Pulmonary artery endothelial cell (primary cell): ENCODE measurements at places on chromosomes 16 and 17.

DNA sequence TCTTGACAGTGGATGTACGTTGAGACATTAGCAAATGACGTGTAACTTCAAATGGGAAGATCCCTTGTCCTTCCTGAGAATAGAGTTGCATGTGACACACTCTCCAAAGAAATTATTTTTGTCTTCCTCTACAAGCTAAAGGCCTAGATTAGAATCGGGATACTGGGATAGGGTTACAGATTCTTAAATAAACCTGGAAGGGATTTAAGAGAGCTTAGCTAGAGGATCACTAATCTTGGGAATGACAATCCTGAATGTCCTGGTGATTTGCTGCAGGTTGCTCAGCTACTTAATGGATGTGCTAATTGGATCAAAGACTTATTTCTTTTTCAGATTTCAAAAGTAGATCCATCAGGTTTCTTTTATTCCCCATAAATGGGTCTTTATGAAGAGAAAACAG, 101.9 kb downstream of the KCNJ2 start:
- no peak for DNase-seq

GRCh38 chr16:17351441-17352035, 119.2 kb downstream of the XYLT1 start:
- no peak for DNase-seq

GRCh38 chr16:56281249-56281805, 90.0 kb downstream of the GNAO1 start:
- DNase-seq, result no peak

- no peak for DNase-seq
Observed at GRCh38 chr17:57288040-57288772, 31.9 kb downstream of the MSI2 start.

DNA sequence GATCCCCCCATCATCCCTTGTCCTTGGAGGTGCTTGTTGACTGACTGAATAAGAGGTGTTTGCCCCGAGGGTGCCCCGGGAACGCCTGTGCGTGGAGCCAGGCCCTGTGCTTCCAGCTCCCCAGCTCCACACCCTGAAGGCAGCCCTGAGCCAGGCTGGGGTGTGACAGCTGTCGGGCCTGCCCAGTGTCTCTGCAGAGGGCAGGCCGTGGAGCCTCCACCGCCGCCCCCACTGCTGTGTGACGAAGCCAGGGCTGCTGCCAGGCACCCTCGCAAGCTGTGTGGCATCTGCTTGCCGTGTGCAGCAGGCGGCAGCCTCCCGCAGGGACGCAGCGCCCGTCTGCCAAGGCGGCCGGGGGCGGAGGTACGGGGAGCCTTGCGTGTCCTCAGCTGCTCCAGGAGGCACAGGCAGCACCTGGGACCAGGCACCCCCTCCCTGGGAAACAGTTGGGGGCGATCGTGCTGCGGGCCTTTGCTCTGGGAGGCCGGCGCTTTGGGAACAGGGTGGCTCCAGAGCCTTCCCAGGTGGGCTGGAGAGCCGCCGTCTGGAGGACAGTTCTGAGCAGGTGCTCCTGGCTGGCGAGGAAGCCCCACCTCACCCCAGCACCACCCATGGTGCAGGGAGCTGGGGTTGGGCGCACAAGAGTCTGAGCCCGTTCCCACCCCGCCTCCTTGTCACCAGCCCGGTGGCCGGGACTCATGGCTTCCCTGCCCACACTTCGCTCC, 26.6 kb downstream of the GSE1 start:
- no peak for DNase-seq

DNA sequence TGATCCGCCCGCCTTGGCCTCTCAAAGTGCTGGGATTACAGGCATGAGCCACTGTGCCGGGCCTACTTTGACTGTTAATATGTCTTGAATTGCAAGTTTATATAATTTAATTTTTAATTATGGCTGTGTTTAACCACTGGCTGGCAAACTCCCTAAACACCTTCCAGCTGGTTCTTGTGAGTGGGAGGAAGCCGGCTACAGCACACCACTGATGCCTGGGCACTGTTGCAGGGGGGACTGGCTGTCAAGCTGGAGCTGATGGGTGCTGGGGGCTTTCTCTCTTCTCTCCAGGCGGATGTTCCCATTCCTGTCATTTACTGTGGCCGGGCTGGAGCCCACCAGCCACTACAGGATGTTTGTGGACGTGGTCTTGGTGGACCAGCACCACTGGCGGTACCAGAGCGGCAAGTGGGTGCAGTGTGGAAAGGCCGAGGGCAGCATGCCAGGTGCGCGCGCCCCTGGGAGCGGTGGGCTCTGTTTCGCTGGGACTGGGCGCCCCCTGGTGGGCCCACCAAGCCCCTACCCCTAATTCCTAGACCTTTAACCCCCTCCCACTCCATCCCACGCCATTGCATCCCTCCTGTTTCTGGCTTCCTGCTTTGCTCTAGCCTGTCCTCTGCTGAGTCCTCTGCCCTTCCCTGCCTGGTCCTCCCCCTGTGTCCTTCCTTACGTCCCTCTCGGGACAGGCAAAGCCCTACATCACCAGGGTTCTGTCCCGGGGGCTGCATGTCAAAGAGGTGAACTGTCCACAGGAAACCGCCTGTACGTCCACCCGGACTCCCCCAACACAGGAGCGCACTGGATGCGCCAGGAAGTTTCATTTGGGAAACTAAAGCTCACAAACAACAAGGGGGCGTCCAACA, 9.5 kb downstream of the TBX21 start:
- DNase-seq, result no peak

DNA sequence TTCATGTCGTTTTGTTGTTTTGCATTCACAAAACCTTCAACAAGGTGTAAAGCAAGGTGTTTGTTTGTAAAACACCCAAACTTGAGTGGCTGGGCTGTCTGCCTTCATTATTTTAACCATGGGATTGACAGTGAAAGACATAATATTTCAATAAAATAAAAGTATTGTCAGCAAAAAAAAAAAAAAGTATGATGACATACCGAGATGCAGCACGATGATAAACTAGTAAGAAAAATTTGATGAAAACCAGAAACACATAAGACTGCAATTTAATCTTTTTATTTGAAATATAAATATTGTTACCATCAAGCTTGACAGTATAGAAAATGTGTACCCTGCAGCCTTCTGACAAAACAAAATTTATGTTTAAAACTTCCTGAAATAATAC, 419.3 kb upstream of the DYNLRB2 start:
- no peak for DNase-seq

GRCh38 chr16:381012-381788, 578 bp downstream of the PGAP6 start:
- no peak for DNase-seq

DNA sequence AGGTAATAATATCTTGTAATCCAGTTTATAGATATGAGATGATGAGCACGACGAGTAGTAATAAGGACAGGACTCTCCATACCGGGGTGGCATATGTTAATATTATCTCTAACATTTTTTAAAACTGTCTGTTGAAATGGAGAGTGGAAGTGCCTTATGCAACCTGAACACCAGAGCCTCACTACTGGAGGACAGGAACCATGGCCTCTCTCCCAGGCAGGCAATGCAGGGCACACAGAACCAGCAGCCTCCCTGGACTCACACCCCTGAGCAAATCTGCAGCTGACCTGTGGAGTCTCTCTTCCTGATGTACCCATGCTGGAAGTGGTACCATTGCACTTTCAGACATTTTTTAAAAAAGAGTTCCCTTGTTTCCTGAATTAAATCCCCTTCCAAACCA, 55.2 kb upstream of the ERN1 start:
- no peak for DNase-seq

DNA sequence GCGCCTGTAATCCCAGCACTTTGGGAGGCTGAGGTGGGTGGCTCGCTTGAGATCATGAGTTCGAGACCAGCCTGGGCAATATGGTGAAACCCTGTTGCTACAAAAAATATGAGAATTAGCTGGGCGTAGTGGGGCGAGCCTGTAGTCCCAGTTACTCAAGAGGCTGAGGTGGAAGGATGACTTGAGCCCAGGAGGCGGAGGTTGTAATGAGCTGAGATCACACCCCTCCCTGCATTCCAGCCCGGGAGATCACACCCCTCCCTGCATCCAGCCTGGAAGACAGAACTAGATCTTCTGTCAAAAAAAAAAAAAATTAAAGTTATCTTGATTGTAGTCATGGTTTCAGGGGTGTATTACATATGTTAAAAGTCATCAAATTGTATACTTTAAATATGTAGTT, 26.8 kb upstream of the GLG1 start:
- no peak for DNase-seq

DNA sequence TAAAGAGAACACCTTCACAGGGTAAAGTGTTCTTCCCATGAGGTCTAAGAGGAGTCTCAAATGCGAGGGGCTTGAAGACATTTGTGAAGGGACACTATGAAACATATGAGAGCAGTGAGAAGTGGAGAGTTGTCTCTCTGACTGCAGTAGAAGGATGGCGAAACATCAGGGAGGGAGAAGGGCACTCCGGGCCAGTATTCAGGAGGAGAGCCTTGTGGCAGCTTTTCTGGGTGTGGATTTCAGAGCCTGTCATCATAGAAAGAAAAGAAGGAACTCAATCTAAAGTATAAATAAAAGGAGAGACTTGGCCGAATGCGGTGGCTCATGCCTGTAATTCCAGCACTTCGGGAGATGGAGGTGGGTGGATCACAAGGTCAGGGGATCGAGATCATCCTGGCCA, 117.2 kb downstream of the RBFOX1 start:
- DNase-seq, result no peak

DNA sequence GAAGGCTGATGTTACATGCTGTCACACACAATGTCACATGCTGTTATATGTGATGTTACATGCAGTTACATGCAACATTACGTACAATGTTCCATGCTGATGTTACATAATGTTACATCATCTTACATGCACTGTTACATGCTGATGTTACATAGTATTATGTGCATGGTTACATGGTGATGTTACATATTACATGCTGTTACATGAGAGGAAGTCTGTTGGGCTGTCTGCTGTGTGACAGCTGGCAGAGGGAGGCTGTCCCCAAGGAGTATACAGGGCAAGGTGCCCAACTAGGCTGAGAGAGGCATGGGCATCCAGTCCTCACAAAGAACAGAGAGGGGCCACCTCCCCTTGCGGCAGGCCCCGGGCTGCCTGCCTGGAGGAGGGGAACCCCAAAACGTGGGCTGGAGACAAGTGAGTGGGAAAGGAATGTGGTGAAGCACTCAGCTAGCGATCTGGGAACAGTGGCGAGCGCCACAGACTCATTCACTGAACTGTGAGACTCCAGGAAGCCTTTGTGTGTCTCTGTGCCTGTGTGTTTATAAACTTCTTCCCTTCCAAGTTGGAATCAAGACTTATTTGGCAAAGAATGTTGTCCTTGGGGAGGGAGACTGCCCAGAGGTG, 30.6 kb downstream of the TMEM92 start:
- no peak for DNase-seq

DNA sequence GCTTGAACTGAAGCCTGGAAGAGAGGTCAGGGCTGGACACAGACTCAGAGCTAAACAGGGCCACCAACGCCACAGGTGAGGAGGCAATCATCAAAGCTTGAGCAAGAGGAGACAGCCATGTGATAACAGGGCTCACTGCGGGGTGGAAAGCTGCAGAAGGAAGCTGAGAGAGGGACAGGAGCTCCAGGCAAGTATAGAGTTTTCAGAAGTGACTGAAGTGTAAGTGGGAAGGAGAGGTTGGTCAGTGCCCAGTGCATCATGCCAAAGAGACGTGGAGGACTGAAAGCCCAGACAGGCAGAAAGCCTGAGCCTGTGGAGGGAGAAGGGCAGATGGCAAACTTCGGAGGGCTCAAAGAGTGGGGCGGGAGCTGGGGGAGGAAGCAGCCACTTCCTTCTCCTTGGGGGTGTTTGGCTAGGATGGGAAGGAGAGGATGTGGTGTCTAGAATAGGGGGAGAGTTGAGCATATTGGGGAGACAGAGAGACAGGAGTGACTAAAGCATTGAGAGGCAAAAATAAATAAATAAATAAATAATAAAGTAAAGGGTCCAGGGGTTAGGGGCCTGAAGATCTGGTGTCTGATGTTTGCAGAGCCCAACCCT, 2.6 kb downstream of the KIFC3 start:
- no peak for DNase-seq

DNA sequence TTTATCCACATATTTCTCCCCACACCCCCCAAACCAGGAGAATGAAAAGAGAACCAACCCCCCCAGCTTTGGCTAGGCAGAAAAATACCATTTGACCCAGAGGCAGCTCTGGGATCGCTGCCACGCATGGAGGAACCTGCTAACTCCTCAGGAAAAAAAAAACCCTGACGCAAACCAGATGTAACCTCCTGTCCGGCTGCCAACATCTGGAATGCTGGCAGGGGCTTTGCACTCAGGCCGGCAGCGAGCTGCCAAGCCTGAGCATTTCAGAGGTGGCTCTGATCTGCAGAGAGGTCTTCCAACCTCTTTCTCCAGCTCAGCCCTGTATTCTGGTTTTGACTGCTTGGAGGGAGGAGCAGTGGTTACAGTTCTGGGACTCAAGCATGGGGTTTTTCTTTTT, 8.2 kb downstream of the IGFBP4 start:
- no peak for DNase-seq

- DNase-seq, result peak; percentile 68
Observed at GRCh38 chr16:14015948-14016347, 55.2 kb upstream of the MRTFB start.

GRCh38 chr17:55263569-55264277, 1.0 kb upstream of the HLF start:
- no peak for DNase-seq

DNA sequence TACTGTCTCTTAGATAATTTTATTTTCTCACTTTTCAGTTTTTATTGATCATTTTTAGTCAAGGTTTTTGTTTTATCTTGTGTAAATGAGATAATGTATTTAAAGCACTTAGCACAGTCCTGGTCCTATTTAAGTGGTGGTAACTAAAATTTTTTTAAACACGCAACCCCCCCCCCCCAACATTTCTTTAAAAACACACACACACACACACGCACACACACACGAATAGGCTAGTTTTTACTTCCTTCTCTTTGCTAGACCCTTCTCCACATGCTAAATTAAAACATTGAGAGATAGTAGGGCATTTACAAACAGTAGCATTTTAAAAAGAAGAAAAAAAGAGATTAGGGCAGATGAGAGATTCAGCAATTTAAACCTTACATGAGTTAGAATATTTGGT, 5.0 kb downstream of the NFATC3 start:
- DNase-seq, result no peak

GRCh38 chr17:72372185-72372584, 251.4 kb downstream of the SOX9 start:
- no peak for DNase-seq

- DNase-seq, result no peak
Observed at GRCh38 chr16:86258713-86259112, 251.6 kb upstream of the FOXF1 start.

DNA sequence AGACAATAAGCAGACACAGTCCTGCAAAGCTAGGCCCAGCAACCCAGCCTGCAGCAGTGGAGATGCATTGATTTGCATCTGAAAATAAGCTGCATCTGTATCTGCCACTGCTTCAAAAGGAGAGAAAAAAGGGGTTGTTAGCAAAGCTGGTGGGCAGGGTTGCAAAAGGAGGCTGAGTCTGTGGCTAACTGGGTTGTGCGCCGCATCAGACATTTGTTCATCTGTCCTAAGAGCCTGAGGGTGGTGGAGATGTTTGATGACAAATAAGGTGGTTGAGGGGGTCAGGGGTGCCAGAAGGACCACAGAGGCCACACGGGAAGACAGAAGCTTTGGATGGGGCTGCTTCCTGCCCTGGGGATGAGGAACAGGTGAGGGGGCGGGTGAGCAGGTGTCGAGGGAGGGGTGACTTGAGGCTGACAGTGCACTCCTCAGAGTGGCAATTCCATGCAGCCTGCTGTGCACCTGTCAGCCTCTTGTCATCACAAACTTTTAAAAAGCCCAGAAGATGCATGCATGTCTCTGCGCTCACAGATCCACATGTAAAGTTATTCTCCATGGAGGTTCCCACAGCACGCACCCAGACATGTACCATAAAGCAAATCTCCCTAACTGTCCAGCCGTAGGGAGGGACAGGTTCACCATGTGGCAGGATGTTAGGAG, 35.4 kb downstream of the WSB1 start:
- no peak for DNase-seq

- DNase-seq, result no peak
Observed at GRCh38 chr16:25223964-25224363, 7.2 kb downstream of the AQP8 start.
